ENCODE measurements at places on chromosomes 3 and 15.
A peak's percentile ranks its signal among the peaks of the same experiment; 100 is the strongest.

DNA sequence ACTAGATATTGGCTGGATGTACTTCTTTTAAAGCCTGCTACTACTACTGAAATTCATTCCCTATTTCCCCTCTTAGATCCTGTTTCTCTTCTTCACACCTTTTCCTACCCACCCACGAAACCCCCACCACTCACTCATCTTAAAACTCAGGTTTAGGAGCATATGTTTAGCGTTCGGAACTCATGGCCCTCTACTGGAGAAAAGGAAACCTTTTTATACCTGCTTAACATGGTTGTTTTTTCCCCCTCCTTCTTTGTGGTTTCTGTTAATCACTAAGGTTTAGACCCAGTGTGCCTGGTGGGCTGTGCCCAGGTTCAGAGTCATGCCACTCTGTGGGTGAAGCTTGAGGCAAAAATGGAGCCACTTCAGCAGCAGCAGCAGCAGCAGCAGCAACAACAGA, 2.6 kb downstream of the ARID3B start:
- H3K4me1 ChIP-seq, result peaks cover 40% of the 10 kb centered on the region
- no peaks in the 10 kb centered on the region for H3K27me3 ChIP-seq
- no peaks in the 10 kb centered on the region for H3K36me3 ChIP-seq
- H3K27ac ChIP-seq, result no peak overlapping the region
- DNase-seq, result no peak

- DNase-seq, result no peak
- H3K27ac ChIP-seq, result no peak overlapping the region
- no peak overlapping the region for H3K4me3 ChIP-seq
- no peaks in the 10 kb centered on the region for H3K36me3 ChIP-seq
- no peaks in the 10 kb centered on the region for H3K4me1 ChIP-seq
Observed at GRCh38 chr15:81281456-81281735, 42.5 kb downstream of the STARD5 start.

- no peak overlapping the region for H3K27ac ChIP-seq
- H3K36me3 ChIP-seq, result no peaks in the 10 kb centered on the region
- peak overlapping the region; percentile 58 for H3K4me3 ChIP-seq
- H3K4me1 ChIP-seq, result no peaks in the 10 kb centered on the region
- no peaks in the 10 kb centered on the region for H3K27me3 ChIP-seq
Observed at GRCh38 chr15:68559345-68560310, 19.2 kb upstream of the CORO2B start.

GRCh38 chr3:58237941-58238681, 519 bp downstream of the ABHD6 start:
- peak overlapping the region; percentile 74 for H3K27ac ChIP-seq
- no peaks in the 10 kb centered on the region for H3K27me3 ChIP-seq
- no peaks in the 10 kb centered on the region for H3K36me3 ChIP-seq
- H3K4me3 ChIP-seq, result peak overlapping the region; percentile 92

DNA sequence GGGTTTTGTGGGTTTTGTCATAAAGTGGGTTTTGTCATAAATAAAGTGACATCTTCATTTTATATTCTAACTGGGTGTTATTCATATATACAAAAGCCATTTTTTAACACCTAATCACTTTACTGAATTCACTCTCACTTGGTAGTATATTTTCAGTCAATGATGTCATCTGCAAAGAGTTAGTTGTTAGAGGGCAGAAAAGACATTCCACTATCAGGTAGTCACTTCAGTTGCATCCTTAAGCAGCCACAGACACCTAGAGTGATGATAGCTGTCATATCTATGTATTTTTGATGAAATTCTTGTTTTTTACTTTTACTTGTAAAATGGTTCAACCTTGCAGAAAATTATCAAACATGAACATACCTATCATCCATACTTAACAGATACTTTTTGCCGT, 89.0 kb downstream of the DHX36 start:
- no peaks in the 10 kb centered on the region for H3K36me3 ChIP-seq
- no peak for DNase-seq
- H3K27ac ChIP-seq, result no peak overlapping the region

GRCh38 chr3:168284728-168285127, 189.0 kb upstream of the GOLIM4 start:
- H3K36me3 ChIP-seq, result no peaks in the 10 kb centered on the region
- no peak overlapping the region for H3K27ac ChIP-seq
- H3K27me3 ChIP-seq, result no peaks in the 10 kb centered on the region
- H3K4me3 ChIP-seq, result no peak overlapping the region
- no peaks in the 10 kb centered on the region for H3K4me1 ChIP-seq

DNA sequence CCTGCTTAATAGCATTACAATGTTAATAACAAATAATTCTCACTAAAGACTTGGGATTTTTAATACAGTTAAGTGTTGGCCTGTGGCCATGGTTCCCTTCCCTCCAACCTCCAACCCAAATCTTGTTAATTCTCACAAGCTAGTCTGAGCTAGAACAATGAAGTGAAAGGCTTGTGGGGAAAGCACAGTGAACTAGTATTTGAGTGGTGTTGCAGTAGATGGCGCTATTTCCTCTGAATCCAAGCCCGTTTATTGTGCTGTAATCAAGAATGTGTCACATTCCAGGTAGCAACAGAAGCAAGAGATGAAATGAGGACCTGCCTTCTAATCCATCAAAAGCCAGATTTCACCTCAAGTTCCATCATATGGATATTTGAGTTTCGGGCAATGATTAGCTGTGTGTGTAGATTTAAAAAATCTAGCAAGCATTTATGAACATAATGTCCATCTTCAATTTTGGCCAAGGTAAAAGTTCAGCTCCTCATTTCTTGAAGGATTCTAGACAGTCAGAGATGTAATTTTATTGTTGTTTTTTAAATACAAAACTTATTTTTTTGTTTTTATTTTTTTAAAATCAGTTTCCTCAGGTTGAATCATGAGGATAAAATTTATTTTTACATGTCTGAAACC, 160.7 kb downstream of the SQOR start:
- DNase-seq, result no peak
- H3K27ac ChIP-seq, result no peak overlapping the region
- H3K4me1 ChIP-seq, result no peaks in the 10 kb centered on the region
- no peaks in the 10 kb centered on the region for H3K27me3 ChIP-seq
- H3K4me3 ChIP-seq, result no peak overlapping the region
- no peaks in the 10 kb centered on the region for H3K36me3 ChIP-seq

DNA sequence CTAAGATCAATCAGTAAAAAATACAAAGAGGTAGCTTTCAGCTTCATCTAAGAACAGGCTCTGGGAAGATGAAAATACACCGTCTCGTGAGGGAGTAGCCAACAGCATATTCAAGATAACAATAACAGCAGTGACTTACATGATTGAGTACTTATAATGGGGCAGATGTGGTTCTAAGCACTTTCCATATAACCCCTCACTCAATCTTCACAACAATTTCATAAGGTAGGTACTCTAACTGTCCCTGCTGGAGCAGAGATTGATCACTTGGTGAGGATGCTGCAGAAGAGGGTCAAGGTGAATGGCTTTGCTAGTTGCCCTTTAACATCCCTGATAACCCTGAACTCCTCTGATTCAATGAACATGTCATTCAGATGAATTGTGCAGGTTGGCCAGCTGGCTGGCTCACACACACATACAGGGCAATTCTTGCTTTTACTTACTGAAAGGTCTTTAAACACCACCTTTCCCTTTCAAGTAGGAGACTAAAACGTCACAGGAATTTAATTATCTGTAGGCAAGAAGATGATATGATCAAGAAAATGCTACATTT, 984.2 kb upstream of the CFAP20DC start:
- no peaks in the 10 kb centered on the region for H3K36me3 ChIP-seq
- H3K27ac ChIP-seq, result no peak overlapping the region
- H3K4me3 ChIP-seq, result no peak overlapping the region

- H3K4me1 ChIP-seq, result no peaks in the 10 kb centered on the region
- no peak overlapping the region for H3K27ac ChIP-seq
Observed at GRCh38 chr3:44223299-44223698, 18.4 kb upstream of the TOPAZ1 start.

- H3K27ac ChIP-seq, result no peak overlapping the region
- H3K36me3 ChIP-seq, result no peaks in the 10 kb centered on the region
- peak; percentile 55 for DNase-seq
- H3K27me3 ChIP-seq, result no peaks in the 10 kb centered on the region
- no peaks in the 10 kb centered on the region for H3K4me1 ChIP-seq
Observed at GRCh38 chr3:41075975-41076374, 123.3 kb upstream of the CTNNB1 start.

DNA sequence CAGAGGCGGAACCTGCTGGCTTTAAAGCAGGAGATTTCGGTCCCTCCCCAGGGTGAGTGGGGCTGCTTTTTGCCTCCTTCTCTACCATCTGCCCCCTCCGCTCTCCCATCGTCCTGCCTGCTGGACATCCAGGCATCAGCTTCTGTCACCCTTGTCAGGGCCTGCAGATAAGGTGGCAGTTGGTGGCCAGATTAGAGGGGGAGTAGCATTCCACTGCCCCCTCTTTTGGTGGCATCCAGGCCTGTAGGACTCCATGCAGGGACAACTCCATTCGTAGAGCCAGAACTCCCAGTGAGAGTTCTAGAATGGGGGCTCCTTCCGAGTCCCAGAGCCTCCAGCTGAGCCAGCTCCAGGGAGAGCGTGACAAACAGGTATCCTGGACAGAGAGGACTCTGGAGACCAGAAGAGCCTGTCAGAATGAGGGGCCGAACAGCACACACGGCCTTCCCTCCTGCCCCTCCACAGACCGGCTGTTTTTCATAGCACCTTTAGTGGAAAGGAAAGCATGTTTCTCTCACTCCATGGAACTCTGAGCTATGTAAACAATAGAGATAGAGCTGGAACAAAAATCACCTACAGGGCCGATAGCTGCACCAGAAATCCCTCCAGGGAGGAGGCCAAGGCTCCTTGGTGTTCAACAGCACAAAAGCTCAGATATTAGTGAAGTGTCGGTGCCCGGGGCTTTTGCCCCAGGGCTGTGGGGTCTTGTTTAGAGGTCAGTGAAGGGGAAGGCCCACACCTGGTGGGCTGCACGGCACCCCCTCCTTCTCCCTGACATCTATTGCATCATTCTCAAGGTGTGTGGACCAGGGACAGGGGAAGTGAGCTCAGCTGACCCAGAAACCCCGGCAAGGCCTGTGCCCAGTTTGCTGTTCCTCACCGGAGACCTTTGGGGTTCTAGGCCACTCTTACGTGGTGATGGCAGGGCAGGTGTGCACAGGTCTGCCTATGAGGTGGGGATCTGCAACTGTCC, 34.2 kb downstream of the MAGEF1 start:
- no peaks in the 10 kb centered on the region for H3K36me3 ChIP-seq
- no peaks in the 10 kb centered on the region for H3K4me1 ChIP-seq
- H3K4me3 ChIP-seq, result no peak overlapping the region
- no peak overlapping the region for H3K27ac ChIP-seq

DNA sequence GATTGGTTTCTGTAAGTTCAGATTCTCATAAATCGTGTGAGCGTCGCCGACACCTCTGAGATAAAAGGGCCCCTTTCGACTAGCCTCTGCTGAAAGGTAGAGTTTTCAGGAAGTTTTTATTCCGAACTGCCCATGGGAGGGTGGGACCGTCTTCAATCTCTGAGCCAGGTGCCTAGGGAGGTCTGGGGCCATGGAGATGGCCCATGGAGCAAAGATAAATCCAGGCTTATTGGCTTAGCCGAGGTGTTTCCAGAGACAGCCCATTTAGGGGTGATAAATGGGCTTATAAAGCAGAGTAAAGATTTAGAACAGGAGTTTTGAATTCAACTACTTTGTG, 442 bp downstream of the QTRT2 start:
- no peak for DNase-seq
- peak overlapping the region; percentile 75 for H3K4me3 ChIP-seq
- H3K27me3 ChIP-seq, result no peaks in the 10 kb centered on the region

- H3K4me3 ChIP-seq, result no peak overlapping the region
- no peaks in the 10 kb centered on the region for H3K27me3 ChIP-seq
- no peak for DNase-seq
- H3K4me1 ChIP-seq, result no peaks in the 10 kb centered on the region
- no peaks in the 10 kb centered on the region for H3K36me3 ChIP-seq
Observed at GRCh38 chr3:144746631-144747030, 775.0 kb downstream of the DIPK2A start.

- no peaks in the 10 kb centered on the region for H3K27me3 ChIP-seq
- no peaks in the 10 kb centered on the region for H3K36me3 ChIP-seq
- no peak overlapping the region for H3K27ac ChIP-seq
- no peak for DNase-seq
- H3K4me3 ChIP-seq, result no peak overlapping the region
Observed at GRCh38 chr15:71627604-71628003, 182.8 kb upstream of the NR2E3 start.

DNA sequence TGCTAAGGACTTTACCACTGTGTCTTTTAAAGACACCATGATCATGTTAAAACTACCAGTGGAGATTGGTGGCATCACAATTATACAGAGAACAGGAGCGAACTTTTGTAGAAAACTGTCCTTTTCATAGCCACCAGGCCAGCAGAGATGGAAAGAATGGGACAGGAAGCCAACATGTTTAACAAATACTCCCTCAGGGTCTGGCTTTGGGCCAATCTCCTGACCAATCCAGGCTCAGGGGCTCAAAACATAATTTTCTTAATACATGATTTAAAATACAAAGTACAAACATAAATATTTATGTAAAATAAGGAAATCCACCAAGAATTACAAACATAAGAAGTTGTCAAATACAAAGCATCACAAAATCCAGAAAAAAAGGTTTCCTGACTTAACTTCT, 266.0 kb downstream of the VPS13C start:
- no peaks in the 10 kb centered on the region for H3K36me3 ChIP-seq
- no peaks in the 10 kb centered on the region for H3K4me1 ChIP-seq
- no peak overlapping the region for H3K27ac ChIP-seq
- DNase-seq, result no peak
- H3K4me3 ChIP-seq, result no peak overlapping the region

DNA sequence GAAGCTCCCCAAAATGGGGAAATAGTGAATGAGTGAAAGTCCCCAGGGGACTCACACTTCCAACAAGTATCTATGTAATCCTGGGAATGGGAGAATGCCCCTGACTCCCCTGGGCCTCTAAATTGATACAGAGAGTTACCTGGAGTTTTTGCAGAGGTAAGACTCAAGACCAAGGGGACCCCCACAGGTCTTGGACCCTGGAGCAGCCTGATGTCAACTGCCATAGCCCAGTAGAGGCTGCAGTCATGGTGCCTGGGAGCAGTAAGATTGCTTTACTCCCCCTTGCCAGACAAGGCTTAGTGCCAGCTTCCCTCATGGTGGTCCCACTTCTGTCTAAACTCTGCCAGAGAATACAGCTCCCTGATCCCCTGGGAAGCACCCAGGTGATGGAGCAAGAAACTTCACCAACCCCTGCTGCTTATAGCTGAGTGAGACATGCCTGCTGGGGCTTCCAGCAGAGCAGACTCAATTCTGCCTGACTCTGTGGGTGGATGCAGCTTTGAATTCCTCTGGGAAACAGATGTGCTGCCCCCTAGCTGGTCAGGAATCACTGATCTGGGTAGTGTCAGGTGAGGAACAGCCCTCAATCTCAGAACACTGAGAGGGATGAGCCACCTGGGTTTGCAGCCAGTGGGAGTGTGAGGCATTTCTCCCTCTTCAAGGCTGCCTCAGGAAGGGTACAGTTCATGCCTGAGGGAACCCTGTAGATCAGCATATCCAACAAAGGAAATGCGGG, 485.9 kb downstream of the NSUN3 start:
- H3K27ac ChIP-seq, result no peak overlapping the region
- H3K4me1 ChIP-seq, result no peaks in the 10 kb centered on the region
- DNase-seq, result no peak
- H3K27me3 ChIP-seq, result no peaks in the 10 kb centered on the region
- no peaks in the 10 kb centered on the region for H3K36me3 ChIP-seq

GRCh38 chr3:174253196-174253823, 605.8 kb upstream of the NAALADL2 start:
- DNase-seq, result no peak
- H3K27me3 ChIP-seq, result no peaks in the 10 kb centered on the region
- H3K4me3 ChIP-seq, result no peak overlapping the region
